ENCODE measurements at places on chromosomes 6 and 20. TPM values are rescaled to one million over a fixed set of nuclear protein-coding genes. Genes with fewer than 3 reads are reported as not detected.

- no peak overlapping the region for H3K27ac ChIP-seq
- no peaks in the 10 kb centered on the region for H3K27me3 ChIP-seq
- no peak overlapping the region for H3K4me3 ChIP-seq
- no peaks in the 10 kb centered on the region for H3K4me1 ChIP-seq
- no peaks in the 10 kb centered on the region for H3K36me3 ChIP-seq
Measured at GRCh38 chr6:93575495-93576267, 156.3 kb upstream of the EPHA7 start.

- DNase-seq: peak; percentile 21
- H3K36me3 ChIP-seq: no peaks in the 10 kb centered on the region
- peaks cover 9% of the 10 kb centered on the region for H3K27me3 ChIP-seq
- H3K4me3 ChIP-seq: no peak overlapping the region
- no peak overlapping the region for H3K27ac ChIP-seq
Measured at GRCh38 chr6:149924933-149925252, 2.0 kb upstream of the RAET1G start.

GRCh38 chr20:58127701-58128111, 100.7 kb downstream of the ANKRD60 start:
- no peak overlapping the region for H3K4me3 ChIP-seq
- no peaks in the 10 kb centered on the region for H3K36me3 ChIP-seq
- peaks cover under 1% of the 10 kb centered on the region for H3K27me3 ChIP-seq
- H3K4me1 ChIP-seq: no peaks in the 10 kb centered on the region
- H3K27ac ChIP-seq: no peak overlapping the region

GRCh38 chr20:4949833-4950178, 51.5 kb downstream of the SLC23A2 start:
- no peak overlapping the region for H3K27ac ChIP-seq
- DNase-seq: no peak
- no peak overlapping the region for H3K4me3 ChIP-seq

- no peaks in the 10 kb centered on the region for H3K27me3 ChIP-seq
- H3K4me3 ChIP-seq: no peak overlapping the region
- DNase-seq: no peak
Measured at GRCh38 chr6:5486214-5486613, 224.9 kb downstream of the FARS2 start.

GRCh38 chr6:36920546-36920945, 34.0 kb upstream of the PI16 start:
- H3K4me1 ChIP-seq: peaks cover 41% of the 10 kb centered on the region
- no peak for DNase-seq
- H3K27ac ChIP-seq: peak overlapping the region; percentile 47
- no peak overlapping the region for H3K4me3 ChIP-seq

- peak overlapping the region; percentile 65 for H3K27ac ChIP-seq
- no peak for DNase-seq
- no peak overlapping the region for H3K4me3 ChIP-seq
- peaks cover 10% of the 10 kb centered on the region for H3K4me1 ChIP-seq
- no peaks in the 10 kb centered on the region for H3K27me3 ChIP-seq
Measured at GRCh38 chr20:59831024-59831915, 102.2 kb downstream of the SYCP2 start.

- H3K27me3 ChIP-seq: peaks cover 4% of the 10 kb centered on the region
- peaks cover 9% of the 10 kb centered on the region for H3K4me1 ChIP-seq
- no peak overlapping the region for H3K27ac ChIP-seq
- H3K4me3 ChIP-seq: no peak overlapping the region
- no peaks in the 10 kb centered on the region for H3K36me3 ChIP-seq
Measured at GRCh38 chr20:57587278-57587988, 26.5 kb downstream of the PCK1 start.

- H3K27ac ChIP-seq: no peak overlapping the region
- peaks cover 18% of the 10 kb centered on the region for H3K4me1 ChIP-seq
- no peaks in the 10 kb centered on the region for H3K36me3 ChIP-seq
- no peak overlapping the region for H3K4me3 ChIP-seq
Measured at GRCh38 chr6:37838219-37838921, 18.8 kb downstream of the ZFAND3 start.

GRCh38 chr20:55253781-55254180, 751.5 kb downstream of the CBLN4 start:
- no peak for DNase-seq
- H3K4me1 ChIP-seq: no peaks in the 10 kb centered on the region
- no peaks in the 10 kb centered on the region for H3K36me3 ChIP-seq
- no peak overlapping the region for H3K4me3 ChIP-seq

DNA sequence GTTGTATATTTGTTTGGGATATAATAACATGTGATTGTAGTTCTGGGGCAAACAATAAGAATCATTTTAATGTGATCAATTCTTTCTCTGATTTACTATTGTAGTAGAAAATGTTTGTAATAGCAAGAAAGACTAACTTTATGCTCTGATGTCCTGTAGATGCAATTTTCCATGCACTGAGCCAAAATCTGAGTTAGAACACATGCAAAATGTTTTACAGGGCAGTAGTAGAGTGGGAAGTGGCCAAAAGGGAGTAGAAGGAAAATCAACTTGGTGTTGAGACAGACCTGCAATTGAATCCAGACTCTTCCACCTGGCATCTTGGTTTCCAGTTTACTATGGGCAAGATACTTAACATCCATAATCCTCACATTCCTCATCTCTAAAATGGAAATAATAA, 93.5 kb upstream of the BMP5 start:
- H3K4me1 ChIP-seq: no peaks in the 10 kb centered on the region
- no peak overlapping the region for H3K27ac ChIP-seq
- DNase-seq: no peak
- no peaks in the 10 kb centered on the region for H3K36me3 ChIP-seq
- H3K27me3 ChIP-seq: no peaks in the 10 kb centered on the region

DNA sequence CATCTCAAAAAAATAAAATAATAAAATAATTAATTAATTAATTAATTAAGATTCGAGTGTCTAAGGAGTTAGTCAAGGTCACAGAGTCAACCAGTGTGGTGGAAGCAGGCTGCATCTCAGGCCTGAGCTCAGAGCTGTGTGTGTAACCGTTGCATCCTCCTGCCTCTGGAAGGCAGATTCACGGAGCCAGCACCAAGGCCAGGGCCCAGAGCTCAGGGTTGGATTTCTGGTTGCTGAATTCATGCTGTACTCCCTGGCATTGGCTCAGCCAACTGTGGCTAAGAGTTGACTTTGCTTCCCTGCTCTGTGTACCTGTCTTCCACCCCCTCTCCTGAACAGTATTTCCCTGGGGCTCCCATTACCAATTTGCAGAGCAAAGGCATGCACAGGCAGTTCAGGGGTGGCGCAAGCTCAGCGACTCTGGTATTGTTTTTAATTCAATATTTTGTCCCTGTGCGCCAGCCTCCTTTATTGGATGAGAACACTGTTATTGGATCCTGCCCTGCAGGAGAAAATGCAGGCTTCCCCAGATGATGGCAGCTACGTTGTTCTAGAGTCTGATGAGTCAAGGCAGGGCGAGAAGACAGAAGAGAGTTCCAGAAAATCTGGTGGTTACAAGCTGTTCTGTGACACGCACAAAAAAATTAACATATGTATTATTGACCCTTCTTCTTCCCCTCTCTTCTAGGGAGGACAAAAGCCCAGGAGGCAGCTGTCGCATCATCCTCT, 12.3 kb upstream of the CTNNBL1 start:
- no peak overlapping the region for H3K27ac ChIP-seq
- H3K4me1 ChIP-seq: no peaks in the 10 kb centered on the region
- H3K27me3 ChIP-seq: no peaks in the 10 kb centered on the region
- no peaks in the 10 kb centered on the region for H3K36me3 ChIP-seq

DNA sequence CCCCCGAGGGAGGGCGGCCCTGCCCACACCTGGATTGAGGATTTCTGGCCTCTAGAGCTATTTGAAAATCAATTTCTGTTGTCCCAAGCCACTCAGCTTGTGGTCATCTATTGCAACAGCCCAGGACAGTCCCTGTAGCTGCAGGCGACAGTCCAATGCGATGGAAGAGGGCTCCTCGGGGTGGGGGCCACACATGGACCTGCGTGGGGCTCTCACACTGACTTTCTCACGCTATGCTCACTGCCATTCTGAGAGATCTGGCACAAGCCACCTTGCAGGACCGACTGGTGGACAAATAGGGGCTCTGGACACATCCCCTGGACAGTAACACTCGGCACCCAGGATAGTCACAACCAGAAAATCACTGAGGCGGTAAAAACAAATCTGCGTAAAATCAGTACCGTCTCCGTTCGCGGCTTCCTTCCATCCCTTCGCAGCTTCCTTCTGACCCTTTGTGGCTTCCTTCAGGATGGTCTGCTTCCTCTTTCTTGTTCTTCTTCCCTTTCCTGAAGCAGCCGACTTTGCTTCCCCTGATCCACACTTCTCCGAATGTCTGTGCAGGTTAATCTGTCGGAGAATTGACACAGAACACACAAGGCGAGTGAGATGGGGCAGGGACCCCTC, 21.8 kb downstream of the CTCFL start:
- H3K27ac ChIP-seq: no peak overlapping the region
- H3K36me3 ChIP-seq: no peaks in the 10 kb centered on the region
- no peak for DNase-seq
- H3K27me3 ChIP-seq: peaks cover 14% of the 10 kb centered on the region
- H3K4me1 ChIP-seq: no peaks in the 10 kb centered on the region

DNA sequence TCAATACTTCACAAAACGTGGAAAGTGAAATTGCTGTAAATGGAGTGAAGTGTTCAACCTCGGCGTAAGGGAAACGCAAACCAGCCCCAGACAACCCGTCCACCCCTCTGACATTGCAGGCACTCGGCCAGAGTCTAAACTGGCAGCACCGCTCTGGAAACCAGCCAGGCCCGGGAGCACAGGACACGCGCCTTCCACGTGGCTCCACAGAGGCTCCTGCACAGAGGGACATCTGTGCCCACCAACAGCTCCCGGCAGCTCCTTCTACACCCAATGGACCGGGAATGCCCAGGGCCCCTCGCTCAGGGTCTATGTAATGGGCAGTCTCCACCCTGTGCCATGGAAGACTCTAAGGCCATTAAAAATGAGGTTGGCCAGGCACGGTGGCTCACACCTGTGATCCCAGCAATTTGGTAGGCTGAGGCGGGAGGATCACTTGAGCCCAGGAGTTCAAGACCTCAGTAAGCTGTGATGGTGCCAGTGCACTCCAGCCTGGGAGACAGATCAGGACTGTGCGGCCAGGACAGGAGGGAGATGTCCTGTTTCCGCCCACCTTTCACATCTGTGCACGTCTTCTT, 3.4 kb upstream of the HELZ2 start:
- H3K27me3 ChIP-seq: peaks cover 8% of the 10 kb centered on the region
- H3K4me1 ChIP-seq: peaks cover 12% of the 10 kb centered on the region
- DNase-seq: no peak
- no peak overlapping the region for H3K4me3 ChIP-seq
- H3K36me3 ChIP-seq: peaks cover 4% of the 10 kb centered on the region
- no peak overlapping the region for H3K27ac ChIP-seq

- H3K4me1 ChIP-seq: no peaks in the 10 kb centered on the region
- H3K4me3 ChIP-seq: no peak overlapping the region
- H3K36me3 ChIP-seq: no peaks in the 10 kb centered on the region
- peaks cover 8% of the 10 kb centered on the region for H3K27me3 ChIP-seq
- DNase-seq: no peak
- no peak overlapping the region for H3K27ac ChIP-seq
Measured at GRCh38 chr20:57567471-57568079, 6.7 kb downstream of the PCK1 start.

GRCh38 chr20:39268981-39269461, 306.9 kb downstream of the DHX35 start:
- peak; percentile 76 for DNase-seq
- no peaks in the 10 kb centered on the region for H3K27me3 ChIP-seq
- H3K27ac ChIP-seq: no peak overlapping the region
- H3K36me3 ChIP-seq: no peaks in the 10 kb centered on the region

DNA sequence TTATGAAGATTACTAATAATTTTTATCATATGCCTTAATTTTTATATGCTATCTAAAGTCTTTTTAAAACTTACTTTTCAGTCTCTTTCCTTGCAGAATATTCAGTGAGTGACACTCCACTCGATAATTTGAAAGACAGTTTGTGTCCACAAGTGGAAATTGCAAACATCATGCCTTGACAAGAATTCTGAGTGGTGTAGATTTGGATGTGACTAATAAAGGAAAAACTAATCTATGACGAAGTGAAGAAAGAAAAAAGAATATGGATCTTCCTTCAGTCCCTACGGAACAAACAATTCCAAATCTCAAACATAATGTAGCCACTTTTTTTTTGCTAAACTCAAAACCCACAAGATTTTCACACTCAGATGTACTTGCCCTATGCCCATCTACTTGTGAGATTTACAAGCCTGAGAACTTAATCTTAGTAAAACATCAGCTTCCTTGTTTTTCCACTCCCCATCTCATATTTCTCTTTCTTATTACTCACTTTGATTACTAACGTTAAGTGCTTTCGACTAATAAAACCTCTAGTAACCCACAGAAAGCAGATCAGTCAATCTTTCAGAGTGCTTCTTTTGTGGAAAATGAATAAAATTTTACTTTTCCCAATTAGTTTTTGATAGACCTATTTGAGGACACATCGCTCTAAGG, 1155.8 kb downstream of the GRIK2 start:
- no peaks in the 10 kb centered on the region for H3K36me3 ChIP-seq
- no peak for DNase-seq
- H3K27ac ChIP-seq: no peak overlapping the region
- H3K4me1 ChIP-seq: no peaks in the 10 kb centered on the region
- H3K27me3 ChIP-seq: no peaks in the 10 kb centered on the region

DNA sequence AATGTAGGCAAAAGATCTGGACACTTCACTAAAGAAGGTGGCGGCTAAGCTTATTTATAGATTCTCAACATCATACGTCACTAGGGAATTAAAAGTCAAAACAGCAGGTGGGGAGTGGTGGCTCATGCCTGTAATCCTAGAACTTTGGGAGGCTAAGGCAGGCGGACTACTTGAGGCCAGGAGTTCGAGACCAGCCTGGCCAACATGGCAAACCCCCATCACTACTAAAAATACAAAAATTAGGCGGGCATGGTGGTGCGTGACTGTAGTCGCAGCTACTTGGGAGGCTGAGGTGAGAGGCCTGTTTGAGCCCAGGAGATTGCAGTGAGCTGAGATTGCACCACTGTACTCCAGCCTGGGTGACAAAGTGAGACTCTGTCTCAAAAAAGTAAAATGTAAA, 74.6 kb downstream of the GPX5 start:
- no peak overlapping the region for H3K4me3 ChIP-seq
- no peak for DNase-seq
- no peaks in the 10 kb centered on the region for H3K36me3 ChIP-seq
- H3K4me1 ChIP-seq: no peaks in the 10 kb centered on the region
- H3K27ac ChIP-seq: no peak overlapping the region

- DNase-seq: no peak
- H3K36me3 ChIP-seq: no peaks in the 10 kb centered on the region
- H3K4me1 ChIP-seq: no peaks in the 10 kb centered on the region
- H3K27ac ChIP-seq: no peak overlapping the region
- H3K4me3 ChIP-seq: no peak overlapping the region
Measured at GRCh38 chr6:47111685-47112084, 69.6 kb upstream of the ADGRF1 start.

DNA sequence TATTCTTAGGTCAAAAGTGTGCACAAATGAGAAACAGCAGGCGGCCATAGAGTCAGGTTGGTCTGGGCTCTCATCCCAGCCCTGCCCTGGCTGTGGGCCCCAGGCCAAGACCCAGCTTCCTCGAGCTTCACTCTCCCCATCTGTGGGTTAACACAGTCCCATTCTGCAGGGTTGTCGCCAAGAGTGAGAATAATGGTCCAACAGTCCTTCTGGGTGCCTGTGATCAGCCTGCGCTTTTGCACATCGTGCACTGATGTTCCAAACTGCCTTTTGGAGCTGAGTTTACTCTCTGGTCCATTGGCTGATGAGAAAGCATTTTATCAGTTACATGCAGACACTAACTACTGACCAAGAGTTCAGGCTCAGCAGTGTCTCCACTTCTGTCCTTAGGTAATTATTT, 82.6 kb downstream of the INSM1 start:
- H3K4me1 ChIP-seq: peaks cover 9% of the 10 kb centered on the region
- no peak overlapping the region for H3K27ac ChIP-seq
- no peaks in the 10 kb centered on the region for H3K27me3 ChIP-seq
- H3K4me3 ChIP-seq: no peak overlapping the region

POPDC3 gene
- total RNA-seq: 1.9 TPM

CEP57L1 gene
- 9.7 TPM for total RNA-seq

PHACTR3 gene
- total RNA-seq: 18.2 TPM

RBPJL gene
- total RNA-seq: not detected

MCM9 gene
- 19.5 TPM for total RNA-seq

PROKR2 gene
- total RNA-seq: not detected

All from upper lobe of right lung (tissue), 1 donor.